ENCODE measurements at places on chromosomes 16 and 17. TPM values are rescaled to one million over a fixed set of nuclear protein-coding genes. Genes with fewer than 3 reads are reported as not detected.

The STAT5A gene
- 5.8 TPM for total RNA-seq

The TMEM238L gene
- not detected for total RNA-seq

The ATP2A3 gene
- 5.3 TPM for total RNA-seq

The GPR142 gene
- not detected for total RNA-seq

The ACSM5 gene
- total RNA-seq = not detected

The TP53TG3B gene
- total RNA-seq = 0.26 TPM

The PLCG2 gene
- total RNA-seq = 5.1 TPM
